ENCODE measurements at places on chromosomes 11 and 22. TPM values are rescaled to one million over a fixed set of nuclear protein-coding genes. Genes with fewer than 3 reads are reported as not detected.

The PLEKHA7 gene
- total RNA-seq: 4.5 TPM

The TRIM34 gene
- total RNA-seq: 3.0 TPM

The MS4A12 gene
- not detected for total RNA-seq

The CBLIF gene
- not detected for total RNA-seq

The OR51B5 gene
- total RNA-seq: not detected

The DYNC2H1 gene
- 3.2 TPM for total RNA-seq

The RFPL3 gene
- not detected for total RNA-seq

The APOBEC3G gene
- total RNA-seq: 20.6 TPM

DNA sequence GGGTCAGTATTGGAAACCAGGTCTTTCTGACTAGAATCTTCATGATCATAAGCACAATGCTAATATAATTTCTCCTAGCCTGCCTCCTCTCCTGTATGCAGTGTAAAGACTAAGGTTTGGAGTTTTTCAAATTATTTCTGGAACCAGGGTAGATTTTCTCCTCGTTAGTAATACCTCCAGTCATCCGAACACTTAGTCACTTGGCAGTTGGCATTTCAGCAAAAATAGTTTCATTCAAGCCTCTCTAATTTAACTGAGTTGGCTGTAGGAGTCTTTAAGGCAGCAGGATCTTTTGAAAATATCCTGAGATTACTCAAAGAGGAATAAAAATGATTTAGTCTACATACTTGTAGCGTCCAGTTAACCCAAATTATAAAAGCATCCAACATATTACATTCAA is 6.3 kb downstream of the TYR start:
- no peak for DNase-seq

GRCh38 chr11:133053124-133053776 is 479.1 kb downstream of the OPCML start:
- DNase-seq: no peak

DNA sequence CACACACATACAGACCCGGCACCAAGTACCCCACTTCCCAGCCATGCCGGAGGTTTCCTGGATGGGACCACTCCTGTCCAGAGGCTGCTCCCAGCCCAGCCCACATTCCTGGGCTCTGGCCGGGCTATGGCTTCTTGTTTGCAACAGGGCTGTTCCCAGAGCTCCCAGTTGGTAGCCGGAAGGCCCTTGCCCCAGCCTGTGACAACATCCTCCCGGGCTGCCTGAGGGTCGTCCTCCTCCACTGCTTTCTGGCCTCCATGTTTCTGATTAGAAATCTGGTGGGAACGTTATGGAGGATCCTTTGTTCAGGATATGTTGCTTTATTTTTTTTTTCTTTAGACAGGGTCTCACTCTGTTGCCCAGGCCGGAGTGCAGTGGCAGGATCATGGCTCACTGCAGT is 952 bp upstream of the CYP2D6 start:
- no peak for DNase-seq

GRCh38 chr22:49417833-49418232 is 409.8 kb downstream of the BRD1 start:
- no peak for DNase-seq

DNA sequence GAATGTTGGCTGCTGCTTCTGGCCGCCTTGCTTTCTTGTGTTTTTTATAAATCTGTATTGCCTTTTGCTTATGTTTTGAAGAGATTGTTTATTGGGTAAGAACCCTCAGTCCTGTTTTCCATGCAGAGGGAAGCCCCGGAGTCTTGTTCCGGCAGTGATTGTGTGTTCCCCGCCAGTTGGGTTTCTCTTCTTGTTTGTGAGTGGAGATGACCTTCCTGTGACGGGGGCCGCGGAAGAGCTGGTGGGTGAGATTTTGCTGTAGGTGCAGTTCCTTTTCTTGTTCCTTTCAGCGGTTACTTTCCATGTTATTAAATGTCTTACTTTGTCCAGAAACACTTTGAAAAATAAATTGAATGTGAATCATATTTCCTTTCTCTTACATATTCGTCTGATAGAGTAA is 8.3 kb downstream of the TBC1D22A start:
- DNase-seq: peak; percentile 20

- DNase-seq: no peak
These were observed 482.1 kb upstream of the ANO5 start for GRCh38 chr11:21710809-21711208.

DNA sequence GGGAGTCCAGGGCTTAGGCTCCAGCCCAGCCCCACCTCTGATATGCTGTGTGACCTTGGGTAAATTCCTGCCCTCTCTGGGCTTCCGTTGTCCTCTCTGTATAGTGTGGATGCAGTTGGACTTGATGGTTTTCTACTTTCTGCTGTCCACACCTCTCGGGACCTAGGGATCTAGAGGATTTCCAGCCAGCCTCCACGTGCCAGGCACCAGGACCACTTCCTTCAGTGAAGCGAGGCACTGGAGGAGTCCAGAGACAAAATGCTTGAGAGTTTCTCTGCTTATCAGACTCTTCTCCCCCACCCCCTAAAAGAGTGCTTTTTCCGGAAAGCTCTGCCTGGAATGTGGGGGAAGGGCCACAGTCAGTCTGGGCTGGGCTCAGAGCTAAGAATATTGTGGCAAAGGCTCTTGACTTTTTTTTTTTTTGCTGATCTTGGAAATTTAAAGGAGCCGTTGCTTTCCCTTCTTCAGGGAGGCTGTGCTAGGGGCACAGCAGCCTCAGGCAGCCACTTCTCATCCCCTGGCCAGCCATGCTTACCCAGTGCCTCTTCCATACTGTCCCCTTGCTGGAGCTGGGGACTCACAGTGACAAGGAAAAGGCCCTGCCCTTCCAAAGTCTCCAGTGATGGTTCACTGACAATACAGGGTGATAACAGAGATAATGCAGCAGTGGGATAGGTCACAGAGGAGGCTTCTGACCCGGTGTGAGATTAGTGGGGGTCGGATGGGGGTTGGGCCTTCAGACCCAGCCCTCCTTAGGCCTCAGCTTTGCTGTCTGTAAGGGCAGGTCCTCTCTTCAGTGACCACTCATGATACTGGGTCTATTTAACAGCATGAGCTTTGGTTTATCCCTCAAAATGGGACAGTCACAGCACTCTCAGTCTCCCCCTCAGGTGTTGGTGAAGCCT is 2.9 kb upstream of the SERPINH1 start:
- DNase-seq: no peak

- DNase-seq: no peak
These were observed 36.7 kb downstream of the CD6 start for GRCh38 chr11:61007956-61008896.

DNA sequence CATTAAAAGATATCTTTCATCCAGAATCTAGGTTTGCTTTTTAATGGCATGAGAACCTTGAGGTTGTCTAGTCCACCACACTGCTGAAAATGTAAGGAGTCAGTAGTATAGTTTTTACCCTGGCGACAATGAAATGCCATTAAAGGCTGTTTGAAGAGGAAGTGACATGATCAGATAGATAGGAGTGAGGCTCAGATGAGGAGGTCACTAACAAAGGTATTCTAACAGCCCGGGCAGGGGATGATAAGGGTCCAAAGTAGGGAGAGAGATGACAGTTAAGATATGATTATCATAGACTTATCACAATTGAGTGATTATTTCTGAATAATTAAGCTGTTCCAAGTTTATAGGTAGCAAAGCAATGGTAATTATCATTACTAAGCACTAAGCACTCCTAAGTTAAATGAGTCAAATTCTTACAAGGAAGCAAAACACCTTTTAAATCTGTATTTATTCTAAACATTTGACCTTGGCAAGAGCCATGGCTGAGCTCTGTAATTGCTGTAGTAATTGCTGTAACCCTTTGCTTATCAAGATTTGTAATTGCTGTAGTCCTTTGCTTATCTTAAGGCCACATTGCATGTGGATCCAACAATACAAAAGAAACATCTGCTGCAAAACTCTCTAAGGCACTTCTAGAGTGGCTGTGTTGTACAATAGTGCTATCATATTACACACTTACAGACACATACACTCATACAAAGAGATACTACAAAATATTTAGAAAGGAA is 92.6 kb downstream of the ENTHD1 start:
- DNase-seq: no peak

- no peak for DNase-seq
These were observed 99.6 kb downstream of the KIAA1671 start for GRCh38 chr22:25051983-25052710.

All from CD4-positive, alpha-beta T cell (primary cell).